ENCODE measurements at places on chromosomes 11 and 22.

- no peak for DNase-seq
These were observed 17.3 kb downstream of the TSPO start for GRCh38 chr22:43168471-43169309.

DNA sequence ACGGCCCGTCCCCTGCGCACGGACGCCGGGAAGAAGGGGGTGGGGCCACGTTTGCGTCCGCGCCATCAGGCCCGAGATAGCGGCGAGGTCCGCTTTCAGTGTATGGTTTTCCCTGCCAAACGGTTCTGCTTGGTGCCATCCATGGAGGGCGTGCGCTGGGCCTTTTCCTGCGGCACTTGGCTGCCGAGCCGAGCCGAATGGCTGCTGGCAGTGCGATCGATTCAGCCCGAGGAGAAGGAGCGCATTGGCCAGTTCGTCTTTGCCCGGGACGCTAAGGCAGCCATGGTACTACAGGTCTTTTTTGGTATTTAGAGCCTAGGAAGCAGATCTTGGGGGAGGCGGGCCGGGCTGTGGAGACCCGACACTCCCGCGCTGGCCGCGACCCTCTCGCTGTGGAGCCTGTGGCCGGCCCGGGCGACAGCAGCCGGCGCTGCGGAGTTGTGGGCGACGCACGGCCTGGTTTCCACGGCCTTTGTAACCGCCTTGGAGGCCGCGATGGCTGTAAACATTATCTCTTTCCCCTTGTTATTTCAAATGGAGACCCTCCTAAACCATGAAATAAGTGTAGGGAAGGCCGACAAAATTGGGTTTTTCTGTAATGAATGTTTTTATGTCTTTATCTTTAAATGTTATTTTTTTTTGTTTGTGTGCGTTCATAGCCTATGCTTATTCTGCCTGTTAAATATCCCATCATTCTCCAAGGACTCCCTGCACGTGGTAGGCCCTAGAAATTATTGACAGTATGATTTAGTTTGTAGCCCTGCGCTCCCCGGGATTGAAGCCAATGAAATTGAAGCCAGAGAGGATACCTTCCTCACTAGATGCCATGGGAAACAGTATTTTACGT is at the start of gene AASDHPPT:
Gene AASDHPPT, plus strand, starts transcription at position 54 of the 847 bp plus-strand sequence. Its CDS starts 49 bp downstream, at position 103.
- DNase-seq, result peak; percentile 15

DNA sequence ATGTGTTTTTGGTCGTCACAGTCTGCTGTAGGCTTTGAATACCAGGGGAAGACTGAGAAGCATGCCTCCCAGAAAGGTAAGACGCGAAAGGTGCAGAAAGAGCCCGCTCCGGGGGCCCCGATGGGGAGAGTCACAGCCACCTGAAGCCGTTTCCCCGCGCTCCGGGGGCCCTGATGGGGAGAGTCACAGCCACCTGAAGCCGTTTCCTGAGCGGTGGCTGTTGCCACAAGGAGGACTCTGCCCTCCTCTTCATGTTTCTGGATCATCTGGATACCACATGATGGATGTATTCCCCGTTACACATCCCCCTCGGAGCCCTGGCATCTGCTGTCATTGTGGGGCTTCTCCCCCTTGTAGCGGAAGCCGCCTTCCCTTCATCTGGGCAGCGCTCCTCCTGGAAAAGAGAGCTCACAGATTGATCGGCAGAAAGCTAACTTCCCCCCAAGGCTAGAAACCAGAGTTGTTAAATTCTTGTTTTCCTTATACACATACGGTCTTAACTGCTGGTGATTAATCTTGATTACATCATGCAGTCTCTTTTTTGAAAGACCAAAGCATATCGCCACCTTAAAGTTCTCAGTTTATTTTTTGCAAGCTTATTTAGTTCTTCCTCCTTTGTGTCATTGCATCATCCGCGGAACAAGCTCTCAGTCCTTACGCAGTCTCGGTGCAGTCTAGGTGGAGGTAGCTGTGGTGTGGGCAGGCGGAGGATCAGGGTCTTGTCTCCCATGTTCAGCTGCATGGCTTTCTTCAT is 17.5 kb downstream of the CTTN start:
- DNase-seq, result no peak

GRCh38 chr22:50507421-50507990 is at the start of gene LMF2:
LMF2 (minus strand) TSS chr22:50507702; CDS start chr22:50507675, 27 bp downstream.
- no peak for DNase-seq

- no peak for DNase-seq
These were observed 582 bp upstream of the ATP6V1E1 start for GRCh38 chr22:17629173-17629489.

Data from GDM1 (cell line).